D721Med (cell line): ENCODE measurements at places on chromosomes 11 and 22.

DNA sequence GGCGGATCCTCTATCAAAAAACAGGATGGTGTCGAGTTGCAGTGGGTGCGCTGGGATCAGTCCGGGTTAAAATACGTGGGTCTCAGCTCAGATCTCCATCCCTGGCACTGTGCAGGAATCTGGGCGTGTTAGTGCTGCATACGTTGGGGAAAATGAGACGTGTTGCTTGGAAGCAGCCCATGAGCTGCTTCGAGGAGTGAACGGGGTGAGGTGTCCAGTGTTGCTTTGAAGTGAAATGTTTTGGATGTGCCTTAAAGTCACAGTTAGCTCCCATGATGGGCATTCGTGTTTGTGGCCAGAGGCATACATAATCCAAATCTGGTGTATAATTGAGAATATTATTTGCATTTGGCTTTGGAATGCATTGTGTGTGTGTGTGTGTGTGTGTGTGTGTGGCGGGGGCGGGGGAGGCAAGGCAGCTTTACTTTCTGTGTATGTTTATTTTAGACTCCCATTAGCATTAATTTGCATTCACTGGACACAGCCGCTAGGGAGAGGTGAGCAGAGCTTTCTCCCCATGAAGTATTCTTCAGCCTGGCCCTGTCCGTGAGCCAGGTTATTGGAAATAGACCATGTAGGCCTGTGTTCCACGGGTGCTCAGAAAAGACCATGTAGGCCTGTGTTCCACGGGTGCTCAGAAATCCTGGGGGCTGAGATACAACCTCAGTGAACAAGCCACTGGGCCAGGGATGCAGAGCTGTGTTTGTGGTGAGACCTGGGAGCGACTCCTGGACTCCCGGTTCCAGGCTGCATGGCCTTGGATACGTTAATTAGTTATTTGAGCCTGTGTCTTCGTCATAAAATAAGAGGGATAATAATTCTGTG lies 134.6 kb downstream of the ST3GAL4 start:
- DNase-seq = no peak

GRCh38 chr11:19648321-19648720 lies 64.3 kb upstream of the NAV2 start:
- no peak for DNase-seq

DNA sequence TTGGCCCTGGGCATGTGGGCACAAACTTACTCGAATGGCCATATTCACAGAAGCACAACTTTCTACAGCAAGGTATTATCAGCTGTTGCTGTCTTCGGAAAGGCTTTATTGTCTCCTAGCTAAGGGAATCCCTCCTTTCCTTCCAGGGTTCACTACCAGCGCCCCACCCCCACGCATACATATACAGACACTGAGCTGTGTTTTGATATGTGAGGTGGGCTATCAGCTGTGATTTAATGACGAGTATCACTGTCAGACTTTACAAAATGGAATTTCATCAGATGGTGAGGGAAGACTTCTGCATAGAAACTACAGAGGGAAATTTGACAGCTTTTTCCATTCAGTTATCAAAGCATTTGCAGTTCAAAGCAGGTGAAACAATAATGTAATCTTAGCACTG lies 730.2 kb downstream of the NTM start:
- DNase-seq = no peak

DNA sequence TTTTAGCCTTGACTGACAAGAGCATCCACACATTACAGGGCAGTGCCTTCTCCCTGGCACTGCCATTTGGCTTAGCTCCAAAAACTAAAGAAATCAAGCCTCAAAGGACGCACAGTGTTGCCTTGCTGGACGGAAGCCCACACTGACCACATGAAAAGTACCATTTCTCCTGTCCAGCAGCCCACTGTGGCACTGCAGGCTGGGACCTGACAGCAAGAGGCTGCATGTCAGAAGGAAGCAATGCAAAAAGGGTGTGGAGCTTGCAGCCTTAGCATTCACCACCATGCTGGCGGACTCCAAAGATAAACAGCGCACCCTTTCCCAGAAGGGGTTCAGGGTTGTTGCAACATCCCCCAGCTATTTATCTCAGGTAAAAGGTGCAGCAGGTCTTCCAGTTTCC lies 109.3 kb upstream of the BMAL1 start:
- DNase-seq = no peak

DNA sequence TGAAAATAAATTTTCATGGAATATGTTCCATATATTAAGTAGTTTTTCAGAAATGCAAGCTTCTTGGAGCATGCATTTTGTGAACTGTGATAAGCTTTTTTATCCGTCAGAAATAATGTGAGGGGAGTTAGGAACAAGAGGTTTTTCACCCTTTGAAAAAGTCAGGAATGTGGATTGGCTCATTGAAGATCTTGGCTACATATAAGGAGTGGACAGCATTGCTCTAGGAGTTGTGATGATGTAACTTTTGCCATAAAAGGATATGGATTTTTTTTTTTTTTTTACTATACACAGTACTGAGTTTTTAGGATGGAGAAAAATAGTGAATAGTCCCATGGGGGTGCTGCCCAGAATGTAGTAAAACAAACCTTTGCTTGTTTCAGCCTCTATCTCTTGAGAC lies 180.2 kb downstream of the NAV2 start:
- DNase-seq = no peak
